NCI-H748 treated with DMSO at 0.1 percent for 48 hours (cell line): ENCODE measurements at places on chromosomes 2 and 18.
A peak's percentile ranks its signal among the peaks of the same experiment; 100 is the strongest.

DNA sequence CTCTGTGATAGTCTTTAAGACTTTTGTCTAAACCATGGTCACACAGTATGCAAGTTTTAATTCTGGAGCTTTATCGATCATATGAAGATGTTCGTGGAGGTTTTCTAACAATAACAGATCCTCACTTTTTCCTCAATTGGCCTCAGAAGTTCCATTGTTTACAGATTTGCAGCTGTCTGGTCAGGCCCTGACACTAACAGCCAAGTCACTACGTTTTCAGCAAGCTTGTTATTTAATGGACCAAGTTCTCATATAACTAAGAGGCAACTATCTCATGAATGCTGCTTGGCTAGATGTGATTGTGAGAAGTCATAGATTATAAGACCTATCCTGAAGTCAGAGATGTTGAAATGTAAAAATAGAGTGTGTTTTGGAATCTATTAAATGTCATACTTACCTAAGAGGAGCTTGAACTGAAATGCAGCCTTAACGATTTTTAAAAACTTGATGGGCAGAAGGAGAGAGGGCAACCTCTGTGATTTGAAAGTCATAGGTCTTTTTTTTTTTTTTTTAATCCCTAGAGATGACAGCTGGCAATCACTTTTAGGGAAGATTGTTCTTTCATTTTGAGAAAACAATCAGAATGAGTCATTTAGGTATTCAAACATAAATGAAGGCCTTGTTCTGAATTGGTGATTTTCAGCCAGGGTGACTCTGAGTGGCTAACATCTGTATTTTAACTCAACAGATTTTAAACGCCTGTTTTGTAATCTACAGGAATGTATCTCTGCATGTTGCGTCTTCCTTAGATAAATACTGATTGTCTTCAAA, 48.4 kb upstream of the NEMP2 start:
- DNase-seq: no peak

DNA sequence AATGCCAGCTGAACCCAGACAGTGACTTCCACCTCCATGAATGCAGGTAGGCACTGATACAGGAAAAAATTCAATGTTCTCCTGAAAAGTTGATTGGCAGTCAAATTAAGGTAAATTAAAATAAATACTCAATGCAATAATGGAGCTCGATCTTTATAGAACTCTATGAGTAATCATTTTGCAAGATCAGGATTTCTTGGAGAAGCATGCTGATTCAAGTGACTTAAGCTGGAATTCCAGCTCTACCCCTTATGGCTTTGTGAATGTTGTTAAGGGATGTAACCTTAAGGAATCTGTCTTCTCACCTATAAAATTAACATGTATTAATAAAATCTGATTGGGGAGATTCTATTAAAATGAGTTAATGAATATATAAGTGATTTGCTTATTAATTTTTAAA, 145.1 kb downstream of the QPCT start:
- no peak for DNase-seq

DNA sequence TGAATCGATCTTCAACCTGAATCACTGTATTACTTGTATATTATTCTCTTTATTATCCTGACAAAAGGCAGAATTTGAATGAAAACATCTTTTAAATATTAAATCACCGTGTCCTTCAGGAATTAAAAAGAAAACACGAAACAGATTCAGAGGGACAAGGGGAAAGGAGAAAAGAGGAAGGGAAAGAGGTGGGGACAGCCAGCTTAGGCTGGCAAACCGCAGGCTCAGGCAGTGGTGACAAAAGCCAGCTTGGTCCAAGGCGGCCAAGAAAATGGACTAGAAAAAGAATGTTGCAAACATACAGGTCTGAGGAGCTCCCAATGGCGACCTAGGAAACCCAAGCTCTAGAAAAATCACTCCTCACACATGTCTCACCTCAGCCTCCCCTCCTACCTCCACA, 6.8 kb downstream of the B4GALT6 start:
- DNase-seq: no peak

- no peak for DNase-seq
Measured at GRCh38 chr2:24652265-24653182, 140.7 kb downstream of the PTRHD1 start.

DNA sequence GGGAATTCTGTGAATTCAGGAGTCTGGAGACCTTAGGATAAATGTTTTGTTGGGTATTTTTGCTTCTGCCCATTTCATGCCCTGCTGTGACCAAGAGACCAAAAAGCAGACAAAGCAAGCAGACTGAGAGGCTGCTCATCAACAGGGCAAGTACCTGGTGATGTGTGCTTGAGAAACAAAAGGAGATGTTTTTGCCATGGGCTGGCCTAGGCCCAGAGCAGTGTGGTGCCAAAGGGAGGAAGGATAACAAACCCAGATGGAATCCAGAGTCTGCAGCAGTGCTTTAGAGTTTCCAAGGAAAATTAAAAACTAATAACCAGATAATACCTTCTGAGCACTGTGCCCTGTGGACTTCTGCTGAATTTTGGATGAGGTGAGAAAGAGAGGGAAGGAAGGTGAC, 538.4 kb downstream of the STK39 start:
- no peak for DNase-seq

DNA sequence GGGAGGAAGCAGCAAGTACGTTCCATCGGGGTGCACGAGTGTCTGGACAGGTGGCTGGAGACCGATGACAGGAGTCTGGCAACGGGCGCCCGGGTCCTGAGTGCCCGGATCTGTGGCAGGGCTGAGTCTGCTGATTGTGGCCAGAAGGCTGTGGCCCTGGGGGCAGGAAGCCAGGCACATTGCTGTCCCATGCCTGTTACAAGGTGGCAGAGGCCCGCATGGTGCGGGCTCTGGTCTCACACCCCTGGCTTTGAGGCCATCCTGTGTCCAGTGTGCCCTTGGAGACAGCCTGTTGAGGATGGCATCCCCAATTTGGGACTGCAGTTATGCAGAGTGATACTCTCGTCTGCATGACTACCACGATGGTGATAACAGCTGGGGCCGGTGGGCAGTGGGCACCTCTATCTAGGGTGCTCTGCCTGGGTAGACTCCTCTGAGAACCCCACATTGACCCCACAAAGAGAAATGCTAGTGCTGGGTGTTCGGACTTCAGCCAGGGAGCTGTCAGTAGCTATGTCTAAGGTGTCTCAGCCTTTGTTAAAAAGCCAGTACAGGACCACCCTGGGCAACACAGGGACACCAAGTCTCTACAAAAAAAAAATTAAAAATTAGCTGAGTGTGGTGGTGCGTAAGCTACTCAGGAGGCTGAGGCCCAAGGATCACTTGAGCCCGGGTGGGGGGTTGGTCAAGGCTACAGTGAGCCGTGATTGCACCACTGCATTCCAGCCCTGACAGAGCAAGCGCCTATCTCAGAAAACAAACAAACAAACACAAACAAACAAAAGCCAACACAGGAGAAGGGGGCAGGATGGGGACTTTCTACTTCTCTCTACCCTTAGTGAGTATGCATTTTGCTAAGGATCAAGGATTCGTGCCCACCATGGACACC, 88.3 kb downstream of the RHOB start:
- DNase-seq: no peak

- no peak for DNase-seq
Measured at GRCh38 chr2:65438137-65438899, 5.9 kb upstream of the SPRED2 start.

DNA sequence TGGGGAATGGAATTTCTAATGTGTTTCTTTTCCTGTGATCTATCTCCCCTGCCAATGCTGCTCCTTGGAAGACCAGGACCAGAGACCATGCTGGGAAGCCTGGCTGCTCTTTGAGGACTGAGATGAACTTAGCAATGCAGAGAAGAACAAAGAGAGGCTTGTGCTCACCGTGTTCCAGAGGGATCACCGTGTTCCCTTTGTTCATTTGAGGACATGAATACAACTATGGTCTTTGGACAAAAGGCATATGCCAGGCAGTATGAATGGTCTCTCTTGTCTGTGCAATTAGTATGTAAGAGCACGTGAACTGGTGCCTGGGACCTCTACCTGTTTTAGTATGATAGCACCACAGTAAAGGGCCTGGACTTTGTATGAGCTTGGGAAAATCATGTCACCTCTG, 139.9 kb downstream of the TDRD15 start:
- no peak for DNase-seq

DNA sequence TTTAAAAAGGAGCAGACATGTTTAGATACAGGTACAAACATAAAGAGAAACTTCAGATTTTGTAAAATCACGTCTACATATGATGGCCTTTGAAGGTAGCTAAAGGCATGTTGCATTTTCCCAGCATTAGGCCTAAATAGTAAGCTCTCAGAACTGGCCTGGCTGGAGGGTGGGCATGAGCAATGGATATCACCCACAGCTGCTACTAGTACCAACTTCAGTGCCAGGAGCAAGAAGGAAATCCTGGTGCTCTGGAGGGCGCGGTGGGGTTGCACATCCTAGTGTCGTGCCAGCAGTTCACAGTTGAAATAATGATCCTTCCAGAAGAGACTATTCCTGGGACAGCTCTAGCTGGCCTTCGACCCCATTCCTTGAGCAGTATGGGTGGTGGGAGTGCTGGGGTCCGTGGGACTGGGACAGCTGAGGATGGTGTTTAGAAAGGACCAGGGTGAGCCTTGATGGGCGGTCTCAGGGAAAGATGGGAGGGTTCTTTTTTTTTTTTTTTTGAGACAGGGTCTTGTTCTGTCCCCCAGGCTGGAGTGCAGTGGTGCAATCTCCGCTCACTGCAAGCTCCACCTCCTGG, 4.9 kb downstream of the DES start:
- DNase-seq: no peak

GRCh38 chr2:156852681-156853080, 404.8 kb upstream of the GALNT5 start:
- no peak for DNase-seq

DNA sequence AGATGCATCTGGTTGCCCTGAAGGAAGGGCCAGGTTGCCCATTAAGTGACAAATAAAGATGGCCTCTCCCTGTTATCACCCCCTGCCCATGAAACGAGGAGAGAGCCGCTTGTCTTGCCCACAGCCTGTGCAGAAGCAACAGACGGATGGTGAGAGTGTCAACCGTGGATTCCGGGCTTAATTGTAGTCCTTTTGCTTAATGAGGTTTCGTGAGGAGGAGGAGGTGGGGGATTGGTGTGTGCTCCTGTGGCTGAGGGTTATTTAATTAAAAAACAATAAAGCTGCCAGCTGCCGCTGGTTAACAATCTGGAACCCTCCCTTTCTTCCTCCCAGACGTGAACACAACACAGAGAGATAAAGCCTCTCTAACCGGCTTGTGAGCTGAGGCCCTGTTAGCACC, 188.0 kb upstream of the PARD3B start:
- peak; percentile 44 for DNase-seq

GRCh38 chr2:223889229-223889628, 51.8 kb upstream of the AP1S3 start:
- no peak for DNase-seq

DNA sequence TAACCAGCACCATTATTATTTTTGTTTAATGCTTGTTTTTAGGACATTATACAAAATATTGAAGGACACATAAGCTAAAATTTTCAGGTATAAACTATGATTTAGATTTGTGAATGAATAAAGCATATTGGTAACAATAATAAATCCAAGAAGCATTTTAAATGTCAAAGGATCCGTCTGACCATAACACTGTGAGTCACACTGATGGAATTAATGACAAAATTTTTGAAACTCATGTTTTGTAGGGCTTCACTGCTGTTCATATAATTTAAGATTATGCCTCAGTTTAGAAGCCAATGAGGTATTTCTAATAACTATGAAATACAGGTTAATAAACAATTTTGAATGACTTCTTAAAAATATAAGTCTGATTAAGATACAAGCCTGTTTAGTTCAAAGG, 124.6 kb downstream of the TMEFF2 start:
- DNase-seq: no peak

DNA sequence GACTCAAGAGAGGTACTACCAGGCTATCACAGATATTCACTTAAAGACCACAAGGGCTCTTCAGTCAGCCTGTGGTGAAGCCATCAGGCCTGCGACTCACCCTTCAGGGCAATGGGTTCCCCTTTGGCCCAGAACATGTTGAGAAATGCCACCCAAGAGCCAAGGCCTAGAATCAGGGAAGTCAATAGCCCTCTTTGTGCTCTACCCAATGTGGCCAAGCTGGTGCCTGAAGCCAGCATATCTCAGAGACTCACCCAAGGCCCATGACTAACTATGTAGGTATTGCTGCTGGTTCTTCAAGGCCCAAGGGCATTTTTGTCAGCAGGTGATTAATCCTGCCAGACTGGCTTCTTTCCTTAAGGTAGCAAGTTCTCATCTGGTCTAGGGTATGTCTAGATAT, 338.9 kb upstream of the SETBP1 start:
- no peak for DNase-seq

DNA sequence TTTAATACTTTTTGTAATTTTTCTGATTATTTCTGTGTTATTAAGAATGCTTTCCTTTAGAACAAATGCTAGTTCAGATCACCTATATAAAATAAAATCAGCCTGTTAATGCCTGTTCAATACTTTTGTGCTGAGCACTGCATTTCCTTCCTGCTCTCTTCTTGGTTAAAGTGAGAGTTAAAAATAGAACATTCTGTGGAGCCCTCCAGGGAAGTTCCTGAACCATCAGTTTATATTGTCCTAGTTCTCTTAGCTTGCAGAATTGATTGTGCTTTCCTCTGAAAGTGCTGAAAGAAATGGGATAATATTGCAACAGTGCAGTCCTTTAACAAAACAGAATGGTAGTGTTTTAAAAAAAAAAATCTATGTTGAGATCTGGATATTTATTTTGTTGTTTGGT, 74.6 kb upstream of the UBXN4 start:
- DNase-seq: no peak

DNA sequence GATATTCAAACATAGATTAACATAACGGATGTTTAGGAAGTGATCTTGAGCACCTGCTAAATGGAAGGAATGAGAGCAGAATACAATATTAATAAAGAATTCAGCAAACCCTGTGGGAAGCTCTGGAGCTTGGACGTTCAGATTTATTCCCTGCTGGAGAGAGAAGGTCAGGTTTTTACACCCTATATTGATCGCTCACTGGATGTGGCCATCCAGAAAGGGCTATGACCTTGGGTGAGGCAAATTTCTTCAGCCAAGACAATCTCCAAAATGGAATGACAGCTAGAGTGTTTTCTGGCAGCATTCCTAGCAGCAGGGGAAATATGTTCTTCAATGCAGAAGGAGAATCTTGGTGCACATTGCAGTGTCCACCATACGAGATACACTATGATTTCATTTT, 288.3 kb downstream of the IRS1 start:
- DNase-seq: no peak

- DNase-seq: no peak
Measured at GRCh38 chr2:68172521-68172920, 14.8 kb downstream of the PNO1 start.

DNA sequence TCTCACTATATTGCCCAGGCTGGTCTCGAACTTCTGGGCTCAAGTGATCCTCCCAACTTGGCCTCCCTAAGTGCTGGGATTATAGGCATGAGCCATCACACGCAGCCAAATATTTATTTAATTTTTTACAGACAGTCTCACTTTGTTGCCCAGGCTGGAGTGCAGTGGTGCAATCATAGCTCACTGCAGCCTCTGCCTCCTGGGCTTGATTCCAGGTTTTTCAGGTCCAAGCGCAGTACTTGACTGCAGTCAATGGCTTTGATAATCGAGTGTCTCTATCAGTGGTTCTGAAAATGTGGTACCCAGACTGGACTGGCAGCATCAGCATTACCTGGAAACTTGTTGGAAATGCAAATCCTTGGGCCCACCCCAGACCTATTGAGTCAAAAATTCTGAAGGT, 63.1 kb downstream of the PLB1 start:
- no peak for DNase-seq
